ENCODE measurements at places on chromosomes 7 and 10.

GRCh38 chr7:41974870-41975557 is 262.0 kb downstream of the GLI3 start:
- DNase-seq, result no peak

DNA sequence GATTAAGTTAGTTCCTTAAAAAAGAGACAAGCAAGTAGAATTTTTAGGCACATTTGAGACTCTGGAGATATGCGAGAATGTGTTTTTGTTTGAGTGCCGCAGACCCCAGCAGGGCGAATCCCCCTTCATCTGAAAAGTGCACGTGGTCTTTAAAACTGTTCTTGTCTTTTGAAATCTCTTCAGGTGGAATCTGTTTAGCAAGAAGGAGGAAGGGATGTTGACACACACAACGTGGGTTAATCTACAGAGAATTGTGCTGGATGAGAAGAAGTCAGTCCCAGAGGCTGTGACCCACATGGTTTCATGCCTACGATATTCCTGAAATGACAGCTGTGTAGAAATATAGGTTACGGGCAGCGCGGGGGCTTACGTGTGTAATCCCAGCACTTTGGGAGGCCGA is 27.1 kb upstream of the ZFAND2A start:
- DNase-seq, result no peak

DNA sequence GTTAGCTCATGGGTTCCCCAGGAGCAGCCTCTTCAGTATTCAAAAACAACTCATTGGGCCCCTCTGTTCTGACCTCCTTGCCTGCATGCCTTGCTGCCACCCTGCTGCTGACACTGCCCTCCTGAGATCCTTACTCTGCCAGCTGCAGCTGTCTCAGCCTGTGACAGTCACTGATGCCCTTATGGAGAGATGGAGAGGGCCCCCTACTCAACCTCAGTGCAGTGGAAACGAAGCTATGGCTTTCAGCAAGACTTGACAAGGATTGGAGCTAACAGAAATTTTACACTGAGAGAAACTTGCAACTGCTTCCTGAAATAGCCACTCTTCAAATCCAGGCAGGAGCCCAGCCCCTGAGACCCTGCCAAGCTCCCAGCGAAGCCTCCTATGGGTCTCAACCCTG is 678.3 kb upstream of the C7orf33 start:
- no peak for DNase-seq

GRCh38 chr7:49805371-49806007 is 32.1 kb downstream of the VWC2 start:
- no peak for DNase-seq
